ENCODE measurements at places on chromosomes 4 and X. TPM values are rescaled to one million over a fixed set of nuclear protein-coding genes. Genes with fewer than 3 reads are reported as not detected.

- no peak overlapping the region for H3K4me3 ChIP-seq
- H3K27ac ChIP-seq = no peak overlapping the region
- H3K4me1 ChIP-seq = no peaks in the 10 kb centered on the region
- H3K27me3 ChIP-seq = no peaks in the 10 kb centered on the region
These were observed 26.6 kb downstream of the SNX25 start for GRCh38 chr4:185235843-185236503.

GRCh38 chr4:22875587-22876257 is 183.0 kb downstream of the GBA3 start:
- DNase-seq = no peak
- no peaks in the 10 kb centered on the region for H3K27me3 ChIP-seq
- H3K4me1 ChIP-seq = no peaks in the 10 kb centered on the region
- H3K27ac ChIP-seq = no peak overlapping the region

DNA sequence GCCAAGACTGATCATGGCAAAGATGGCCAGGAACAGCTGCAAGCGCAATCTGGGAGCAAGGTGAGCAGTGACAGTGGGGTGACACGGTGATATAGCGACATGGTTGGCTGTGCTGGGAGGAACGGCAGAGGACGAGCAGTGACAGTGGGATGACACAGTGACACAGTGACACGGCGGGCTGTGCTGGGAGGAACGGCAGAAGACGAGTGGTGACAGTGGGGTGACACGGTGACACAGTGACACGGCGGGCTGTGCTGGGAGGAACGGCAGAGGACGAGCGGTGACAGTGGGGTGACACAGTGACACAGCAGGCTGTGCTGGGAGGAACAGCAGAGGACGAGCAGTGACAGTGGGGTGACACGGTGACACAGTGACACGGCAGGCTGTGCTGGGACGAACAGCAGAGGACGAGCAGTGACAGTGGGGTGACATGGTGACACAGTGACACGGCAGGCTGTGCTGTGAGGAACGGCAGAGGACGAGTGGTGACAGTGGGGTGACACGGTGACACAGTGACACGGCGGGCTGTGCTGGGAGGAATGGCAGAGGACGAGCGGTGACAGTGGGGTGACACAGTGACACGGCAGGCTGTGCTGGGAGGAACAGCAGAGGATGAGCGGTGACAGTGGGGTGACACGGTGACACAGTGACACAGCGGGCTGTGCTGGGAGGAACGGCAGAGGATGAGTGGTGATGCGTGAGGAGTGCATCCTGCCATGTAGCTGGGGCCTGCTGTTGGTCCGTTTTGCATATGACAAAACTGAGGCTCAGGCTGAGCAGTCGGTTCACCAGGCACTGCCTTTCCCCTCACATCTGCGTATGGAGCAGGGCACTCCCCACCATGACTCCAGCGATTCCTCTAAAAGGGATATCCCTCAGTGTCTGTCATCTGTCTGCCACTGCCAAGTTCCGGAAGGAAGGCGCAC is 36.0 kb upstream of the MXD4 start:
- no peak overlapping the region for H3K27ac ChIP-seq
- H3K27me3 ChIP-seq = no peaks in the 10 kb centered on the region
- H3K4me1 ChIP-seq = no peaks in the 10 kb centered on the region
- no peaks in the 10 kb centered on the region for H3K36me3 ChIP-seq

NEIL3 gene
- 8.3 TPM for total RNA-seq

KIAA0232 gene
- 40.1 TPM for total RNA-seq

Measured in esophagus squamous epithelium (tissue), 5 donors.